ENCODE measurements at places on chromosomes 7 and 10. TPM values are rescaled to one million over a fixed set of nuclear protein-coding genes. Genes with fewer than 3 reads are reported as not detected.

DNA sequence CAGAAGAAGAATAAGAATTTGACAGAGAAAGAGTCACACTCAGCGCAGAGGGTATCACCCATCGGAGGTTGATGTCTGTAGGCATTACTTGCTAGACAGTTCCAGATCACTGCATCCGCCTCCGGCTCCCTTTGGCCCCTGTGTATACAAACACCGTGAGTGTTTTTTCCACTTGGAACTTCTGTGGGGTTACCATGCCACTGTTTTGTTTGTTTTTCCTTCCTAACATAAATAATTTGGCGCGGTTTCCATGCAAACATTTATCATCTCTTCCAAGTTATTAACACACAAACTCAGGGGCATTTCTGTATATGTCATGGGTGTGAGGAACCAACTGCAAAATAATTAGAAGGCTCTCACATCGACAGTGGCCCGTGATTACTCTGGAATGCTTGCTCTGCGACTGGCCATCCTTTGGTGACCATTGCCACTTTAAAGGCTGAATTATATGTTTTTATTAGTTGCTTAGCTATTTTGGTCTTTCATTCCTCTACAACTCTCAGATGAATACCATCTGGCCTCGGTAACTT is 612.2 kb upstream of the MKI67 start:
- no peak for DNase-seq

- DNase-seq, result no peak
These were observed 42.5 kb downstream of the STK17A start for GRCh38 chr7:43625453-43625852.

- DNase-seq, result no peak
These were observed 116.1 kb downstream of the FANK1 start for GRCh38 chr10:126012485-126012884.

DNA sequence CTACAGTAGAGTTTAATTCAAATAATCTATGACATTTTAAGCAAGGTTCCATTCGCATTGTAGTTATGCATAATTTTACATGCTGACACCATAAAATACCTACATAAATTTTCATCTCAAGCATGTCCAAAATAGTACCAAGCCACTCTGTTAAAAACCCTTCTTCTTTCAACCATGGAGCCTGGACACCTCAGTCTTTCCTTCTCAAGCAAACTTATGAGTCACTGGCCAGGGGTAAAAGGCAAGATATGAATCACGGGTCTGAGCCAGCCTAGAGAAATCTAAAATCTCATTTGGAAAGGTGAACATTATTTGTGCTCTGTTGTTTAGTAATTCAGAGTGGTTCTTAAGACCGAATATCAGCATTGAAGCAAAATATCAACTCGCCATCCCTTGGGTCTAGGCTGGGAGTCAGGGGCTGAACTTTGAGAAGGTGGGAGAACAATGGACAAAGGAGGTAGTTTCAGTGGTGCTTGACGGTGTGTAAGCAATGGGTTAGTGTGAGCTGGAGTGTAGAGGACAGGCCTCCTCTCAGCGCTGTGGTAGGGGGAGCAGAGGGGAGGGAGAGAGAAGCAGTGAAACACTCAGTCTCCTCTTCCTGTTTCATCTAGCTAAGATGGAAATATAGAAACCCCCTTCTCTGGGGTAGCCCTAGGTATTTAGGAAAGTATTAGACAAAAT is 19.1 kb upstream of the GPAM start:
- DNase-seq, result no peak

GRCh38 chr7:90709501-90710465 is 113.7 kb downstream of the CDK14 start:
- DNase-seq, result peak; percentile 29

GRCh38 chr7:92685136-92686042 is 95.2 kb upstream of the FAM133B start:
- DNase-seq, result no peak

The CDH23 gene
- total RNA-seq, result 8.5 TPM
